NCI-H1694 treated with DMSO at 0.1 percent for 48 hours (cell line): ENCODE measurements at places on chromosomes 7 and 10.
A peak's percentile ranks its signal among the peaks of the same experiment; 100 is the strongest.

DNA sequence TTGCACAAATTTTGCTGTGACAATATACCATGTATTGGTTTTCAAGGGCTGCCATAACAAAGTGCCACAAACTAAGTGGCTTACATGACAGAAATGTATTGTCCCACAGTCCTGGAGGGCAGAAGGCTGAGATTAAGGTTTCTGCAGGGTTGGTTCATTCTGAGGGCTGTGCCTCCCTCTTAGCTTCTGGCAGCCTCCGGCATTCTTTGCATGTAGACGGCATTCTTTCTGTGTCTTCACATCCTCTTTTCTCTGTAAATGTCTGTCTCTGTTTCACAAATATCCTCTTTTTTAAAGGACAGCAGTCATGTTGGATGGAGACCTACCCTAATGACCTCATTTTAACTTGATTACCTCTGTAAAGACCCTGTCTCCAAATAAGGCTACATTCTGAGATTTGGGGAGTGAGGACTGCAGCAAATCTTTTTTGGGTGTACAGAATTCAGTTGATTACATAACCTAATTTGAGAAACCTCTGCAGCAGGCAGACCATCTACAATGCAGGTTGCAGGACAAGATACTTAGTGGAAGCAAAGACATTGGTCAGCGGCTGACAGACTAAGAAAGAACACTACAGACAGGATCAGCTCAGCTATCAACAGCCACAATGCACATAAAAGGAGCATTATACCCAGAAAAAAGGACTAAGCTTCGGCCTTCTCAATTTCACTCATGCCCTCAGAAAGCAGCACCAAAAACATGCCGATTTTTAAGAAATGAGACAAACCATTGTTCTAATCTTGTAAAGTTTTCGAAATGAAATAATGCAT lies 84.6 kb upstream of the FAM3C start:
- DNase-seq, result no peak

DNA sequence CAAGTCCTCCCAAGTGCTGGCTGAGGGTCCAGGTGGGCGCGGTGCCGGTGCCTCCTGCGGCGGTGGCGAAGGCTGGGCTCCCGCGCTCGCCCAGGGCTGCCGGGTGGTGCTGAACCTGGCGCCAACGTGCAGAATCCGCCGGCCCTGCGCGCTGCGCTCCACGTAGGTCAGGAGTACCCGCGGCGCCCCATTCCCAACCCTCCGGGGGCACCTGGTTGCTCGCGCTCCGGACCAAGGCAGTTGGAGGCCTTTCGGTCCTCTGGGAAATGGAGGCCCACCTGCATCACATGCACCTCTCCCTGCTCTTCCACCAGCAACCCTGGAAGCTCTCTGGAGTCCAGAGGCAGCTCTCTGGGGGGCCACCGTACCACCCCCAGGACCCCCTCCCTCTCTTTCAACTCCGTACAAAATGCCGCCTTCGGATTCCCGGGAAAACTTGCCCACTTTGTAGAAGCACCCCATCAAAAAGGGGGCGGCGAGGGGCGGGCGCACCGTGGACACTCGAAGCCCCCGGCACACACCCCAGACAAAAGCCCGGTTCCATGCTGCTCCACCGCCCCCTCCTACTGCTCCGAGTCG lies 745 bp downstream of the SLC16A9 start:
- peak; percentile 5 for DNase-seq

DNA sequence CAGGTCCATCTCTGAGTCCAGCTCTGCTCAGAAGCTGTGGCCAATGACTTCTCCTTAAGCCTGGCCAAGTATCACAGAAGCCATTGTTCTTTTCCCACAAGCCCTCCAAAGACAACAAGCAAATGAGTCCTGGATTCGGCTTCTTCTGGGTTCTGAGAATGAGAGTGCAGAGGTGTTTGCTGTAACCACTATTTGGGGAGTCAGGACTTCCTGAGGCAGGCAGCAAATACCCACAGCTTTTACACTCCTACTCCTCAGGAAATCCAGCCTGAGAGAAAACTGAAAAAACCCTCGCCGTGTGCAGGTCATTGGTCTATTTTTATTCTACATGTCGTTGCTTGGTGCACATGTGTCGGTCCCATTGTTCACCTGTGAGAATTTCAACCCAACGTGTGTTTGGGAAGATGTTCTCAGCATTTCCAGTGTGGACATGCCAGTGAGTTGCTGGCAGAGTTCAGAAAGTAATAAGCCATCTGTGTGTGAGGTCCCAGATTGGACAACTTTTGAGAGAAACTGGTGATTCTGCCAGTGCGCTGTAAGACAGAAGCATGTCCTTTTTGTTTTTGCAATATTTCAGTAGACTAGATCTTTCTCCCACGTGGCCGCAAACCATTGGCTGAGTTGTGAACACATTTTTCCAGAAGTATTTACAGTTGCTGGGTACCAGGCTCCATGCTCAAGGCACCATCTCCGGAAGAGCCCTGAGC lies 121.6 kb upstream of the LYZL2 start:
- DNase-seq, result no peak

- no peak for DNase-seq
These were observed 583.0 kb upstream of the MGMT start for GRCh38 chr10:128884033-128884425.

DNA sequence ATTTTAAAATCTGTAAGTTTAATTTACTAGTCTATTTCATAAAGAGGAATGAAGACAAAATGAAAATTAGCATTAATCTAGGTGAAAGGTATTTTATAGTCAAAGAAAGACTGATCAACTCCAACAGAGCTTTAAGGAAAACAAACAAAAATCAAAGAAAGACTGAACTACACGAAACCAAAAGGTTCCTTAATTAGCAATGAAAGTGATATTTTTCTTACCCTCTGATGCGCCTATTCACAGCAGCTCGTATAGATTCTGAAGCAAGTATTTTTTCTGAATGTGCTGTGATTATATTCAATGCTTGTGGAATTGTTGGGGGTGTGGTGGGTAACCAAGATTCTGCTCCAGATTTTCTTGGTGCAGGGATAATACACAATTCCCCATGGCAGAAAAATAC lies 11.8 kb downstream of the ECD start:
- no peak for DNase-seq

DNA sequence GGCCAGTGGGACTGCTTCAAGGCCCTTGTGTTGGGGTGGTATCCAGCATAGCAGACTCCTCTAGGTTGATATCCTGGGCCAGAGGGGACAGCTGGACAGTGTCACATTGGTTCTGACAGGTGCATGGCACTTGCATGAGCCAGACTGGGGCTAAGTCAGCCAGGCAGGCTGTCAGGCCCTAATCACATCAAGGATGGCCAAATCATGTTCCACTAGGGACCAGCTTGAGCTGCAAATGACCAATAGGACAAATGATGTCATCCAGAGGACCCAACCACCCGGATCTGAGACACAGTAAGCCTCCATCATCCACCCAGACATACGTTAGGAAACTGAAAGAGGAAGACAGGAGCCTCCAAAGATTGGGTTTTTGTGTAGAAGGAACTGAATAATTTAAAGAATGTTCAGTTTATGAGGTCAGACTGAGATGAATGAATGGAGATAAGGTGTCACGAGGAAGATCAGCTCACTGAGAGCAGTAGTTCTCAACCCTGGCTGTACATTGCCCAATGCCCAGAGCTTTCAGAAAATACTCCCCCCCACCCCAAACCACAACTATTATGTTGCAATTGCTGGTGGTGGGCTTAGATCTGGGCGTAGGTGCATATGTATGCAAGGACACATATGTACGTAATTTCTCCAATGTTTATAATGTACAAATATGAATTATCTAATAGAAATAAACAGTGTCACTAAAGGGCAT lies 75.2 kb upstream of the INHBA start:
- no peak for DNase-seq

DNA sequence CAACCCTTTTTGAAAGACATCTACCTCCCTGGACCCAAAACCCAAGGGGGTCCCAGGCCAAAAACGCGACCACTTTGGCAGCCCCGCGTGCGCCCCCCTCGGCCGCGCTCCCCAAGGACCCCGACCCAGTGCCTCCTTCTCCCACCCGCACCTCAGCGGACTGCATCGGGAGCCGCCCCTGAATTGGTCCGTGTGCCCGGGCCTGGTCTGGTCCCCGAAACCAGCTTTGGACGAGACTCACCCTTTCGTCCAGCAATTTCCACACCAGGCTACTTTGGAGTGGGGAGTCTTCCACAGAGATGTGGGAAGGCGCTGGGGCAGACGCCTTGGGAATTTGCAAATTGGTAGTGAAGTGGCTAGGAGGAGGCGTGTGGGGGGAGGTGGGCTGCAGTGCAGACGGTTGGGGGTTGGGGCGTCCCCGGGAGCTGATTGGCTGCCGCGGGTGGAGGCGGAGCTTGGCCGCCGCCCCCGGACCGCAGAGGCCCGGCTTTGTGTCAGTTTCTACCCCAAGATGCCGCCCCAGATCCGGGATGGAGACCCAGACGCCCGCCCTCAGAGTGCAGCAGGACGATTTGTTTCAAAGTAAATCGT lies 16.9 kb downstream of the TCAF1 start:
- DNase-seq, result peak; percentile 43

- no peak for DNase-seq
These were observed 967.8 kb downstream of the LRMDA start for GRCh38 chr10:76399226-76399625.

GRCh38 chr7:82289152-82289535 lies 154.4 kb downstream of the CACNA2D1 start:
- DNase-seq, result no peak

DNA sequence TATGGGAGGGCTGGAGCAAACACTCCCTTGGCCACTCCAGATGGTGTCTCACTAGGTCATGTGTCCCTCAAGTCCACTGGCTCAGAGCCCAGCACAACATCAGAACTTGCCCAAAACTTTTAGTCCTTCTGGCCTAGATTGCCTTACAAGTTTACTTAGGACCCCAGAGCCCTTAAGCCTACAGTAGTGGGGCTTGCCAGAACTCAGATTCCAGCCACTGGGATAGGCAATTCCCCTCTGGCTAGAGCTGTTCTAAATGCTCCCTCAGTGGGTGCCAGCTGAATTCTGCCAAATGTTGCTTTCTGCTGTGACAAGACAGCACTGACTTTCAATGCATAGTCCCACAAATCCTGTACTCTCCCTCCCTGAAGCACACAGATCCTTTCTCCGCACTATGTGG lies 331.1 kb downstream of the HTR7 start:
- no peak for DNase-seq

GRCh38 chr10:5544216-5544805 lies 19.6 kb downstream of the CALML3 start:
- no peak for DNase-seq

- DNase-seq, result no peak
These were observed 123.9 kb downstream of the ZMIZ1 start for GRCh38 chr10:79192677-79193003.

DNA sequence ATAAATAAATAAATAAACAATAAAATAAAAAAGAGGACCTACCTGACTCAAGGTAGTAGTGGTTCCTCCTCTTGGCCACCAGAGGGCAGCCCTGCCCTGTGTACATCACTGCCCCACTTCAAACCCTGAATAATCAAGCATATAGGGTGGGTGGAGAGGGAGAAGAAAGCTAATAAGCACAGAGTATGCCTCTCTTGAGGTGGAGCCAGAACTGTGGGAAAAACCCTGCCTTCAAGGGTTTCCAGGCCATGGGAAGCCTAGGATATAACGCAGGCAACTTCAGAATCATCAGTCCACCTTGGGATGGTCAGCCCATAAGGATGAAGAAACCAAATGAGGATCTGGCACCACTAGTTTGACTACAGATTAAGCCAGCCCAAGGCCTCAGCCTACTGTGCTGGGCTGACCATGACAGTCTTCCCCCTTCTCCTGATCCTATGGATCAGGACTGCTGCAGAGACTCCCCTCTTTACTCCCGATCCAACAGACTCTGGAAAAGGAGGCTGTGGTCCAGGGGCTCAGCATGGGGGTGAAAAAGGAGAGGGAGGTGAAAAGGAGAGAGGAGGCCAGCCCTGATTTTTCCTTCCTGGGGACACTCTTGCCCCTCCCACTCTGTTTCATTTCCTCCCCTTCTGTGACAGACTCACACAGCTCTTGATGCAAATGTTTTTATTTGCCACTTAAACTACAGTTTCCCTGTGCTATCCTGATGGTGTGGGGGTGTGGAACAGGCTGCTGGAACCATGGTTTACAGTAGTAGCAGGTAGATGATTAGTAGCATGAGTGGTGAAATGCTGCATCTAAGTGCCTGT lies 10.1 kb downstream of the AVPI1 start:
- peak; percentile 44 for DNase-seq

GRCh38 chr7:76316984-76317781 lies 14.7 kb downstream of the HSPB1 start:
- no peak for DNase-seq

DNA sequence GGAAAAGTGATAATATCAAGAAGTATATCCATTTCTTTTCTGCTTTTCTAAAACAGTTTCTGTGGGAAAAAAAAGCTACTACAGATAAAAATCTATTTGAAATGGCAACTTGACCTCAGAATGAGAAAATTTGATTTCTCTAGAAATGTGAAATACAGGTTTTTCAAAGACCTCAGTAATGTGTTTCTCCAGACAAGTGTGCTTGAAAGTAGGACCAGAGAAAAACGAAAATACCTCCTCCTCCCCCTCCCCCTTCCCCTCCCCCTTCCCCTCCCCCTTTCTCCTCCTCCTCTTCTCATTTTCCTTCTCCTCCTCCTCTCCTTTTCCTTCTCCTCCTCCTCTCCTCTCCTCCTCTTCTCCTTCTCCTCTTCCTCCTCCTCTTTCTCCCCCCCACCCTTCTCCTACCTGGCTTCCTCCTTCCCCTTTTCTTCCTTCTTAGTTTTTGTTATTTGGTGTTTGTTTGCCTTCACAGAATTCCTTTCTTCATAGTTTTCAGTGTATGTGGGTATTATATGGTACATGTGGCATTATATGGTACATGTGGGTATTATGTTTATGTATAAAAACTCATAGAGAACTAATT lies 179.4 kb downstream of the CDK14 start:
- no peak for DNase-seq

GRCh38 chr7:3978839-3979238 lies 677.8 kb downstream of the SDK1 start:
- DNase-seq, result no peak

GRCh38 chr7:153698046-153698445 lies 354.2 kb upstream of the DPP6 start:
- DNase-seq, result no peak

DNA sequence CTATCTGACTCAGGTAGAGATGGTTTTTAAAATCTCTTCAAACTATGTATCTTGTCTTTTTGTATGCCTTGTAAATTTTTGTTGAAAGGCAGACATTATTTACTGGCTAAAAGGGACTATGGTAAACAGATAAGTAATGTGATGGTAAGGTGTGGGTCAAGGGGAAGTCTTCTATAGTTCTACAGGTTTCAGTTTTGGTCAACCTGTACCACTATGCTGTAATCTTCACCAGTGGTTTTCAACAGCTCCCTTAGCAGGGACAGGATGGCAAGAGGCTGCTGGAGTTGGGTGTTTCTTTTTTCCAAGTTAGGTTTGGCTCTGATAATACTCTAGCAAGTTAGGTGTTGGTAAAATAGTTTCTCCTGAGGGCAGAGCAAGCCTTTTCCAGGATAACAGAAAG lies 32.7 kb upstream of the FZD8 start:
- DNase-seq, result no peak

GRCh38 chr7:101134399-101134980 lies 7.6 kb downstream of the SERPINE1 start:
- no peak for DNase-seq

- DNase-seq, result no peak
These were observed 128.0 kb downstream of the KCND2 start for GRCh38 chr7:120400806-120401455.
